Activated CD8-positive, alpha-beta memory T cell treated with anti-CD3 and anti-CD28 coated beads, Interleukin-2, amount 50 U/mL, for 4 hours (primary cell): ENCODE measurements at places on chromosomes 5 and 9.

- DNase-seq = peak; percentile 33
These were observed 118.4 kb upstream of the PRSS3 start for GRCh38 chr9:33676746-33677505.

GRCh38 chr5:172921906-172922305, 37.3 kb upstream of the RPL26L1 start:
- DNase-seq = no peak

DNA sequence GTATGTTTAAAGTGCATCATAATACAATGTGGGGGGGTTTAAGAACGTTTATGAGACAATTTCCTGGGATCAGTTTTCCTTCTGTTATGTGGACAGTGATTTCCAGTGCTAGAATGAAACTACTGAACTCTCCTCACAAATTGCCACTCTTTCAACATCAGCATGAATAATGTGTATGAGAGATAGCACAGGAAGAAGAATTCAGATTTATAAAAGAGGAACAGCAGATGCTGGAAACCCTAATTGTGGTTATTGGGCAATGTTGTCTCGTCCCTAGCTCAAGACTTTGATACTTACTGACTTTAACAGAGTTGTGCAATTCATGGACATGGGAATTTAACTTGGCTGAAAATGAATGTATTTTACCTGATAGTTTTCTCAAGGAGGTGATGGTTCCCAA, 410.8 kb upstream of the MEF2C start:
- DNase-seq = no peak

GRCh38 chr9:71676460-71676859, 91.9 kb downstream of the CEMIP2 start:
- DNase-seq = no peak

GRCh38 chr5:10655161-10655971, 91.5 kb downstream of the ANKRD33B start:
- DNase-seq = no peak

DNA sequence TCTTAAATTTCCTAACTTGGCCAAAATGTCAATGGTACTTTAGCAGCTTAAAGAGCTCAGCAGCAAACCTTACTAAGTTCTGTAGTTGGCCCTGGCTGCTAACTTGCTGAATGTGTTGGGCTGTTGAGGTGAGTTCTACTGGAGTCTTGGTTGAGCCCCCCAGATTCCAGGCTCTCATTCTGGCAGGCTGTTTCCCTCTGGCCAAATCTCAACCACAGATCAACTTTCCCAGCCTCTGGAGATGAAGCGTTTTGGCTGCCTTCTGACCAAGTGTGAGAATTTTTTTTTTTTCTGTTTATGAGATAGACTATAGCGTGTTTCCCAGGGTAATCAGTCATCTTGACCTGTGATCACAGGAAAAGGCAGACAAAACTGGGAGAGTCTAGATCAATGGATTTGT, 343.7 kb downstream of the EBF1 start:
- DNase-seq = no peak

DNA sequence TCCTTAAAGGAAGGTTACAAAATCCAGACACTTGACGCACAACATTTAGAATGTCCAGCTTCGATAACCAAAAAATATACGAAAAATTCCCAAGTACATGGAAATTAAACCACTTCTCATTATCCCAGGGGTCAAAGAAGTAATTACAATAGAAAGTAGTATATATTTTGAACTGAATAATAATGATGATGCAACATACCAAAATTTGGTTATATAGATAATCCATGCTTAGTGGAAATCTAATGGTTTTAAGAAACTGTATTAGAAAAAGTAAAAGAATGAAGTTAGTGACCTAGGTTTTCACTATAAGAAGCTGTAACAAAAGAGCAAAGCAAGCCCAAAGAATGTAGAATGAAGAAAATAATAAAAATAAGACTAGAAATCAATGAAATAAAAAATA, 204.0 kb upstream of the PUM3 start:
- DNase-seq = no peak

DNA sequence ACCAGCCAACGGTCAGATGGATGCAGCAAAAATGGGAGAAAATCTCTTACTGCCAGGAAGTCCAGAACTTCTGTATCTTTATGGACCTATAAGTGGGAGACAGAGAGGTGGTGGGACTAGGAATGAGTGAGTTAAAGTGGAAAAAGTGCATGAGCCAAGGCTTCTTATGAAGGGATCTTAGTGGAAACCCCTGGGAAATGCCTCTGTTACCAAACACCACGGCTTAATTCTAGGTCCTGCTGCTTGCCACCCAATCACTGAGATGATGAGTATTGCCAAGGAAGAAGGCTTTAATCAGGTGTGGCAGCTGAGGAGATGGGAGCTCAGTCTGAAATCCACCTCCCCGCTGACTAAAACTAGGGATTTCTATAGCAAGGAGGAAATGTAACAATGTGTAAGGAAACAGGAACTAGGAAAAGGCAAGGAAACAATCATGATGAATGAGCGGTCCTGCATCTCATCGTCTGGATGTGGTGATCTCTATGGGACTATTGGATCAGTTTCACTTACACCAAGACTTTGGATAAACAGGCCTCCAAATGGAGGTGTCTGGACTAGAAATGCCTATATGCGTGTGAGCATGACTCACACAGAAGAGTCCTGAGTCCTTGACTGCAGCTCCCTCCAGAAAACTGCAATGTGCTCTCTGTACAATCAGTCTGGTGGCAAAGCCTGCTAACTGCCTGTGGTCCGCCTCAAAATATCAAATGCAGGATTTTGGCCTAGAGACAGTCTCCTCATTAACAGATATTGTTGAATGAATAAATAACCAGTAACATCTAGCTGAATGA, 98.2 kb upstream of the PRR16 start:
- no peak for DNase-seq

- no peak for DNase-seq
These were observed 498.9 kb downstream of the NTRK2 start for GRCh38 chr9:85168412-85168811.

GRCh38 chr9:111662576-111663300, 1.3 kb downstream of the GNG10 start:
- DNase-seq = no peak

DNA sequence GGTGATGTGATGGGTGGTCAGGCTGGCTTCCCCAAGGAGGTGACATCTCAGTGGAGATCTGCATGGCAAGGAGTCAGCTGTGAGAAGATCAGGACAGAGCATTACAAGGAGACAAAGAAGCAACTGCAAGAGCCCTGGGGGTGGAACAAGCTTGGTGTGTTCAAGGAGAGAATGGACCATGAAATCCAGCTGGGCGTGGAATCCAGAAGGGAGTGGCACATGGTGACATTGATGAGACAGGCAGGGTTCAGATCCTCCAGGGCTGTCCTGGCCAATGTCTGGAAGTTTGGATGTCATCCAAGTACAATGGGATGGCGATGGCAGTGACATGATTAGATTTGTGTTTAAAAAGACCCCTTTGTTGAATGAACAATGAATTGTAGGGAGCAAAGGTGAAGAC, 175.6 kb downstream of the MACROH2A1 start:
- DNase-seq = no peak

DNA sequence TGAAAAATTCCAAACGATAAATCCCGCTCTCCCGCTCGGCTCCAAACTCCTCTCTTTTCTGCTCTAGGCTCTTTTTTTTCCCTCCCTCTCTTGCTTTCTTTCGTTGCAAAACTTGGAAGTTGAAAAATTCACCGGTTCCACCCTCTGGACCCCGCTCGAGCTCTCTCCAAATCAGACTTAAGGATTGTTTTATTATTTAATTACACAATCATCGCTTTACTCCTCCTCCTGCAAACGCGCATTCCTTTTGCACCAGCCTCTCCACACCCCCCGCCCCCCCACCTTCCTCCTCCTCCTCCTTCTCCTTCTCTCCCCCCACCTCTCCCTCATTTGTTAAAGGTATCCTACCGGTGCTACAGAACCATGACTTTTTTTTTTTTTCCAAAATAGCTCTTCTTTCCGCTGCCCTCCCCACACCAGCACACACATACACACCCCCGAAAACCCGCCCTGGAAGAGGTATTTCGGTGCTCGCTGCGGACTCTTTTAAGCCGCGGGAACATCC, 535 bp upstream of the NFIB start:
- DNase-seq = no peak

DNA sequence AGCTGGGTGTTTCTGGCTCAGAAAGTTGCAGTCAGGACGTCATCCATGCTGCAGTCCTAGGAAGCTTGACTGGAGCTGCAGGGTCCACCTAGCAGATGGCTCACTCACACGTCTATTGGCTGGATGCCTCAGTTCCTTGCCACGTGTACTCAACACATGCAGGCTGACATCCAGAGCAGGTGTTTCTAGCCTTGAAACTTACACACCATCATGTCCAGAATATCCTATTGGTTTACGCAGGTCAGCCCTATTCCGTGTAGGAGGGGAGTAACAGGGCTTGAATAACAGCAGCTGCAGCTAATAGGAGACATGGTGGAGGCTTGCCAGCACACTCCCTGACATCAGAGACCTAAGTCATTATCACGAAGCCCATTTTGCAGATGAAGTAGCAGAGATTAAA, 473.5 kb downstream of the ACTL7B start:
- DNase-seq = no peak
